CD4-positive, alpha-beta memory T cell (primary cell): ENCODE measurements at places on chromosomes 1 and 21. TPM values are rescaled to one million over a fixed set of nuclear protein-coding genes. Genes with fewer than 3 reads are reported as not detected.

DNA sequence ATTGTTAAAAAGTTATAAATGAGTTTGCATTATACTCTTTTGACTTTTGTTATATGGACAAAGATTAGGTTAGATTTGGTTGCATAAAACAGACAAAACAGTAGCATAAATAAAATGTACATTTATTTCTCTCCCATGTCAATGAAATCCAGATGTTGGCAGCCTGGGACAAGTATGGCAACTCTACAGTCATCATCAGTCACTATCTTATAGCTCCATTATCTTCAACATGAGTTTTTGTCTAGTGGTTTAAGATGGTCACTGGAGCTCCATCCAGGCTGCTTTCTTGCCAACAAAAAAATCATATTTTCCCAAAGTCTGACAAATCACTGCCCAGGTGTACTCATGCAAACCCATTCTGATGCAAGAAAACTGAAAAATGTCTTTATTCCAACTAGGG is 83.8 kb downstream of the CD58 start:
- DNase-seq, result no peak

DNA sequence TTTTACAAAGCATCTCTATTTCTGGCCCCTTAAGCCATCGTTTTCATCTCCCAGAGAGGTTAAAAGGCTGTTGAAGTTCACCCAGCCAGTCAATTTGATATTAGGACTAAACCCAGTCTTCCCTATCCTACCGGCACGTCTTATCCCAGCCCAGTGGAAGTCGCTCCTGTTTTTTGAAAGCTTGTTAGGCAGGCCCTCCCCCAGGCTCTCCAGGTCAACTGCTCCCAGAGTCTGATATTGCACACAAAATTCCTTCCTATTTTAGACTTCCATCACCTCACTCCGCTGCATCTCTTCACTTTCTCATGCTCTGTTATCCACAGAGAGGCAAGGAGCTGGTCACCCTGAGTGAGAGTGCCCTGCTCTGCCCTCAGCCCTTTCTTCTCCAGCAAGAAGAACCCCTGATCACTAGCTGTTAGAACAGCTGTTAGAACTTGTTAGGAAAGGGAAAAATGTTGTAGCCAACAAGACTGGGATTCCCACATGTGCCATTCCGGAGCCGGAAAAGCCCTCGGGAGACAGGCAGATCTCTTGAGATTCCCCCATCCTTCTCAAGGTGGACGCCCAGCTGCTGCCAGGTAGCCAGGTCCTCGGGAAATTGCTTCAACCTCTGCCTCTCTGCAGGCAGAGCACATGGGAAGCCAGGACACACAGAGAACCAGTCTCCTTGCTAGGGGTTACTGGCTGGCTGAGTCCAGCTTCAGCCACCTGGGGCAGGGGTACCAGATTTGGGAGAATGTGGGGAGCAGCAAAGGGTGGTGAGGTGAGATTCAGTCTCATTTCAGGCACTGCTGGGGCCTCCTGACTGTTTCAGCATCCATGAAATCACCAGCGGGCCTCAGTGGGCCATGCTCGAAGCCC is 25.7 kb downstream of the PLXNA2 start:
- no peak for DNase-seq

GRCh38 chr1:84675106-84675505 is 15.2 kb downstream of the SSX2IP start:
- DNase-seq, result no peak

GRCh38 chr1:87273291-87273690 is 55.4 kb upstream of the LMO4 start:
- DNase-seq, result no peak

- no peak for DNase-seq
Measured at GRCh38 chr1:55816456-55817426, 601.6 kb upstream of the USP24 start.

GRCh38 chr1:78113156-78113916 is 67.6 kb downstream of the GIPC2 start:
- DNase-seq, result no peak

GRCh38 chr1:179108644-179109043 is 26.8 kb downstream of the TOR3A start:
- DNase-seq, result no peak

DNA sequence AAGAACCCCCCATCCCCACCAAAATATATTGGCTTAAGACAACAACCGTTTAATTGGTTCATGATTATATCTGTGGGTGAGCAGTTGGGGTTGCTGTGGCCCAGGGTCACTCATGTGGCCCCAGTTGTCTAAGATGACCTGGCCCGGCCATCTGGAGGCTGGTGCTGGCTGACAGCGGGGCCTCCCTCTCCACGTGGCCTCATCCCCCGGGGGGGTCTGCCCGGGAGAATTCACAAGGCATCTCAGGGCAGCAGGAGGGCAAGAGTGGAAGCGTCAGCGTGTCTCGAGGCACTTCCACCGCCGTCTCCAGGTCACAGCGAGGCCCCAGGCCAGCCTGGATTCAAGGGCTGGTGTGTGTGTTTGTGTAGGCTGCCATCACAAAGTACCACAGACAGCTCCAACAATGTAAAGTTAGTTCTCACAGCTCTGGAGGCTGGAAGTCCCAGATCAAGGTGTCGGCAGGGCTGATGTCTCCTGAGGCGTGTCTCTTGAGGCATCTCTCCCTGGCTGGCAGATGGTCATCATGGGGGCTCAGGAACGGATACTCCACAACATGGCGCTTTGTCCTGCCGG is 11.0 kb upstream of the UTS2 start:
- DNase-seq, result no peak

- DNase-seq, result no peak
Measured at GRCh38 chr1:222994511-222995235, 148.4 kb downstream of the TLR5 start.

Gene SPATA6
- polyA plus RNA-seq, result 1.0 TPM
